ENCODE measurements at places on chromosomes 6 and 20. TPM values are rescaled to one million over a fixed set of nuclear protein-coding genes. Genes with fewer than 3 reads are reported as not detected.

KHDC1L gene
- not detected for total RNA-seq

- DNase-seq, result no peak
Observed at GRCh38 chr20:36117638-36118037, 36.9 kb upstream of the EPB41L1 start.

- DNase-seq, result no peak
Observed at GRCh38 chr6:108612852-108613251, 52.1 kb downstream of the FOXO3 start.

PNPLA1 gene
- not detected for total RNA-seq

- DNase-seq, result no peak
Observed at GRCh38 chr6:101597693-101598092, 204.2 kb downstream of the GRIK2 start.

PRICKLE4 gene
- total RNA-seq, result 4.1 TPM

DNA sequence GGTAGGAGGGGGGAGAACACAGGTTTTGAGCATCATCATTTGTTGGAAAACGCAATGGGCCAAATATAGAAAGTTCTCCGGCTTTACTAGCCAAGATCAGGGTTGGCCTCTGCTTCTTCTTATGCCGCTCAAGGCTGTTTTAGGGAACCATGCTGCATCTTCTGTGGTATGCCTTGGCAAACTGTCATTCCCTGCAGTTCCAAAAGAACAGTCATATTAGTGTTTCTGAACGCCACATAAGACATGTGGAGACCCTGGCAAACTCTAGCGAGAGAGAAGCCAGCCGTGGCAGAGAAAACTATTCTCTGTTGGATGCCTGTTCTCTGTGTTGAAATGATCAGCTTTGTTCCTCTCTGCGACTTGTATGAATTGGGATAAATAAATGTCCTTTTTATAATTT, 10.8 kb downstream of the ACTR5 start:
- DNase-seq, result no peak

LTA gene
- 0.26 TPM for total RNA-seq

NHLRC1 gene
- 0.93 TPM for total RNA-seq

GRCh38 chr20:61447952-61448351, 195.9 kb downstream of the CDH4 start:
- no peak for DNase-seq
